ENCODE measurements at places on chromosomes 16 and 17.

DNA sequence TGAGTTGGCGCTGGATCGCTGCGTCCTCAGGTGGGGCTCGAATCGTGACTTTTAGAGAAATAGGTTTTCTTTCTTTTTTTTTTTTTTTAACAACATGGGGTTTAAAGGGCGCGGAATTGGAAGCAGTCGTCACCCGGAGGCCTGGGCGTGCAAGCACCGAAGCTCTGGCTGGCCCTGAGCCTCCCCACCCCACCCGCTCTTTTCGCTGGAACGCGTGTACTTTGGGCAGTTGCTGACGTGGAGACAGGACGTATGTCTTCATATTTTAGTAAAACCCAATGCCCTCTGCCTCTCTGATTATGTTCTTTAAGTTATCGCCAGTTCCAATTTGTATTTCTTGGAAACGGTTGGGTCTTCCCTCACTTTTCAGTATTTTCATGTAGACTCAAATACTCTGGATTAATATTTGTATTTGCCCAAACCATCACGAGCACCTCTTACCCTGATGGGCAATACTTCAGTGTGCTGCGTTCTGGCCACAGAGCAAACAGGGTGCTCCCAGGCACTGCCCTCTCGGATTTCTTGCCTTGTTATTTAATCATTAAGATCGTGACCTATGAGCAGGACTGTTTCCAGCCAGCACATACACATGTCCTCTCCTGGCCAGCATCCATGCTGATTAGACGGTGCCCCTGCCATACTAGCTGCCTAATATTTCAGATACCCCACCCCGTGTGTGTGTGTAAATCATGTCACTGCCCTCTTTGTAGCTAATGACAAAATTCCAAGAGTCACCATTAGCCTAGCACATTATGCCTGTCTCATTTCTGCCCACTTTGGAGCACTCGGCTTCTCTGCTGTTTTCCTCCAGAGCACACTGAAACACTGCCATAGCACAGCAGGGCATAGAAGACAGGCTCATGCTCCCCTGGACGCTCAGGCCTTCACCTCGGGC is 805 bp upstream of the C16orf95 start:
- no peak for DNase-seq

DNA sequence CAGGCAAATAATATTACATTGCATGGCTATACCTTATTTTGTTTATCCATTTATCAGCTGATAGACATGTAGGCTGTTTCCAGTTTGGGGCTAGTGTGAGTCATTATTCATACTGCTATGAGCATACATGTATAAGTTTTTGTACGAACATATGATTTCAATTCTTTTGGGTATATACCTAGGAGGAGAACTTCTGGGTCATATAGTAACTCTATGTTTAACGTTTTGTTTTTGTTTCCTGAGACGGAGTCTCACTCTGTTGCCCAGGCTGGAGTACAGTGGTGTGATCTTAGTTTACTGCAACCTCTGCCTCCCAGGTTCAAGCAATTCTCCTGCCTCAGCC is 2.4 kb upstream of the ITGAL start:
- DNase-seq, result no peak

DNA sequence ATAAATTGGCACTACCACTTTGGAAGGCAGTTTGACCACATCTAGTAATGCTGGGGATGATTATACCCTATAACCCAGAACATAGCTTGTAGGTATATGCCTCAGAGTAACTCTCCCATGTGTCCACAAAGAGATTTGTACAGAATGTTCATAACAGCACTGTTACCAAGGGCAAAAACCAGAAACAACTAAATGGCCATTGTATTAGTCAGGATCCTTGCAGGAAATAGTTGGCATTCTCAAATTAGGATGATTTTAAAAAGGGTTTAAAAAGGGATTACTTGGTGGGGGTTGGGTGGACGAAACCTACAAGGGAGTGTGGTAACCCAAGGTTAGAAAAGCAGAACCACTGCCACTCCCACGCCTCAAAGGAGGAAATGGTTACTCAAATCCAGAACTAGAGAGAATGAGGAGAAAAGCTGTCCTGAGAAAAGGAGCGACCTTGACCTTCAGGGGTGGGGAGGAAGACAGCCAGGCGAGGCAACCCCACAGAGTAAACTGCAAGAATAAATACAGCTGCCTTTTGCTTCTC is 2.1 kb downstream of the CPPED1 start:
- DNase-seq, result no peak

DNA sequence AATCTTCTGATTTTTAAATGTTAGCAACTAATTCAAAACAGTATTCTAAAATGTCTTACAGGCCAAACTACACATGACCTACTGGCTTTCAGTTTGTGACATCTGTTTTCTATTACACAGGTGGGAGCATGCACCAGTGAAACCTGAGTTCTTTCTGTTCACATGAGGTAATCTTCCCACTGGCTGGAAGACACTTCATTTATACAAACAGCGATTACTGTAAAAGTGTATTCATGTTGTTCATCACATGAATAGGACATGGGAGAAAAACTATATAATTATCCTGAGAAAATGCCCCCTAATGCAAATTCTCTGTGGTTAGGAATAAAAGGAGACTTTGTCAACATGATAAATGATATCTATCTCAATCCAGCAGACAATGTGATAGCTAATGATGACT is 11.1 kb upstream of the PIK3R5 start:
- DNase-seq, result no peak

- DNase-seq, result no peak
Measured at GRCh38 chr17:40338058-40338457, 26.5 kb downstream of the GJD3 start.

GRCh38 chr17:1808644-1809043 is 21.1 kb downstream of the SMYD4 start:
- DNase-seq, result no peak

Data from stimulated activated CD4-positive, alpha-beta T cell treated with anti-CD3 and anti-CD28 coated beads, Interleukin-2, amount 100 ng/mL, for 4 hours (primary cell).